ENCODE measurements at places on chromosomes 6 and 20.

DNA sequence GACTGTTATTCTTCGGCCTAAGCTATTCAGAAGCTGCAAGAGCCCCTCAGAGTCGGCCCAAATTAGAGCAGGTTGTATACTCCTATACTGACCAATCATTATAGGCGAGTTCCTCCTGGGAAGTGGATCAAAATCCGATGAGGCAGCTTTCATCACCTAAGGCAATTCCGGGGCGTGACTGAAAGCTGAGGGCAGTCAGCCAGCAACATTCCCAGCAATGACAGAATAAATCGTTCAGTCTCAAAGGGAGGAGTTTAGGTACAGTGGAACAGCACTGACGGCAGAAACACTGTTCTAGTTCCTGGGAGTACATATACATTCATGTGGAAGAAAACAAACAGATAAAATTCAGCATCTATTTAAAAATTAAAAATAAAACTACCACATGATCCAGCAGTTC lies 10.8 kb downstream of the HLA-DQB2 start:
- no peak for DNase-seq

DNA sequence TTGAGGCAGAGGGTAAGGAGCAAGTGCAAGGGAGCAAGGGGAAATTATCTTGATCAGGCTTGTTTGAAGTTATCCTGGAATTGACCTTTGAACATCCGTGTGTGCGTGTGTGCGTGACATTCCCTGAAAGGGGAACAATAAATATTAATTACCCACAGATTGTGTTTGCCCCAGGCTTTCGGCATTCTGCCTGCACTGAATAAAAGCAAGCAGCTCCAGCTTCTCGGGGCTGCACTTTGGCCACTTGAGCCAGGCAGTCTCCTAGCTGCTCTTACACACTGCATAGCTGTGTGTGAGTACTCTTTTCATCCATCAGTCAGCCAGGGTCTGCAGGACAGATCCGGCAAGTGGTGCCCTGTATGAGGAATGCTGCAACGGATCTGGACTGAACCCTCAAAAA lies 107.7 kb upstream of the BTN3A2 start:
- DNase-seq, result no peak

DNA sequence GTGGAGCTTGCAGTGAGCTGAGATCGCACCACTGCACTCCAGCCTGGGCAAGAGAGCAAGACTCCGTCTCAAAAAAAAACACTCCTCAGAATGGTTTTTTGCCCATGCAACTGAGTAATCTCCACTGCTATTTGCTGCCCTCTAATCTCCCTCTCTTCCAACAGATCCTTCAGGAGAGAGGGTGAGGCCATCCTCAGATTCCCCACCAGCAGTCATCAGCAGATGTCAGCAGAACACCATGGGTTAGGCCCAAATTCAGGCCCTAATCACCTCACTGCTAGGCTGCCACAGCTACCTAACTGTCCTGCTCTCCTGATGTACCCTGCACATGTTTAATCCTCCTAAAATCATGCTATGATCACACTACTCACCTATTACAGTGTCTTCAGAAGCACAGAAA lies 63.2 kb upstream of the BEND6 start:
- DNase-seq, result no peak

GRCh38 chr6:145531032-145531431 lies 204.3 kb downstream of the EPM2A start:
- DNase-seq, result no peak

GRCh38 chr6:155143029-155143577 lies 120.7 kb upstream of the CLDN20 start:
- no peak for DNase-seq

- peak; percentile 52 for DNase-seq
Observed at GRCh38 chr6:30556906-30557682, at the start of gene PRR3. Gene PRR3, plus strand, starts transcription at chr6:30557295. Its CDS starts 50 bp downstream, at chr6:30557345.

DNA sequence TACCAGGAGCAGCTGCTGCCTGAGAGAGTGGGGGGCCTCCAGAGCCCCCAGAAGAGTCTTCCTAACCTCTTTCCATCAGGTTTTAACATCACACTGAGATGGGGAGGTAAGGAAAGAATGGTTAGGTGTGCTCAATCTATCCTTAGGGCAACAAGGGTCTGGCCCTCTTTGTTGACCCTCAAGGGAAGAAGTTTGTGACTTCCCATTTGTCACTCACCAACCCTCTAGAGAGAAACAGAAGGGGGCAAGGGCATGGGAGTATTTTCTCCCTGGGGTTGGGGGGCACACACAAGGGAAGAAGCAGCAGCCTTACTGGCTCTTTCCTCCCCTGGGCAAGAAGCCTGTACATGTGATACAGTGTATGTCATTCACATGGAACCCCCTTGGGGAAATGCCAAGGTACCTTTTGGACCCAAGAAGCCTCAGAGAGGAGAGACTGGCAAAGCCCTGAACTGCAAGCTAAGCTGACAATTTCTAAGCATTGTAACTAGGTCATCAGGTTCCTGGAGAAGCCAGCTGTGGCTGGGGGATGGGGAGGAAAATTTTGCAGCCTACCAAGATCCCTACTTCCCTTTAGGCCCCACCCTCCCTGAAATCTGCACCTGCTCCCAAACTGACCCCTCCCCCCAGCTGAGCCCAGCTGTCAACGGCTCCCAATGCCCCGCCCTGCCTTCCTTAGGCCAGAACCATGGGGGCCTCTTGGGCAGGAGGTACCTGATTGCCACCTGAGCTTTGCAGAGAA lies 14.5 kb downstream of the BCL2L1 start:
- DNase-seq, result no peak

GRCh38 chr20:39713076-39713840 lies 751.1 kb downstream of the DHX35 start:
- DNase-seq, result no peak

- DNase-seq, result no peak
Observed at GRCh38 chr6:43774776-43775534, 4.9 kb downstream of the VEGFA start.

- no peak for DNase-seq
Observed at GRCh38 chr6:169212436-169212835, 41.2 kb downstream of the THBS2 start.

DNA sequence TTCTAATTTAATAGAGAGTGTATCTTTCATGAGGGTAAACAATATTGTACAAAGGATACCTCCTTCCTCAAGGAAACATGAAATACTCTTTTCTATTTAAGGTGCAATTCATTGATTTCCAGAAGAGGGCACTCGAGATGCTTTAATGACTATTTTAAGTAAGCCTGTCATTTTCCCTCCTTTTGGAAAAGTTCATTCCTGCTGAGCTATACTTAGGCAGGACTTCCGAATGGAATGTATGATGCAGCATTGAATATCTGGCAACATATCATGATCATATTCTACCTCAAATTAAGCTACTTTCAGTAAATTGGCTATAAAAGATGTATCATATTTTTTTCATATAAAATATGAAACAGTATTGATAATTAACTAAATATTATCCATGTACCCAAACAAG lies 5.0 kb downstream of the DST start:
- DNase-seq, result no peak

GRCh38 chr6:89690944-89691324 lies 52.4 kb upstream of the LYRM2 start:
- no peak for DNase-seq

DNA sequence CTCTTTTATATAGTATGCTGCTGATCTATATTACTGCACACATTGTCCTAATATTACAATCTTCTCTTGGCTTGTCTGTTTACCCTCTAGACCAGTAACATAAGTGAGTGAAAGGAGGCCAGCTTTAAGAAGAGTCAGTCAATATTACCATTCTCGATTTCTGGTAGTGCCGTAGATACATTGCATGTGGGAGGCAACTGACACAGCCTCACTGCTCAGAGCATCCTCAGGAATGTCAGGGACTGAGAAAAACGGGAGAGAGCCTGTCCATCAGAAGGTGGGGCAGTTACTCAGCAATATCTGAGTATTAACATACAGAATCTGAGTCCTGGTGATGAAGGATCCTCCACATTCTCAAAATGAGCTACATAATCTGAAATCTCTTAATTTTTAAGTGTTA lies 259.9 kb downstream of the GJA1 start:
- DNase-seq, result no peak

- DNase-seq, result no peak
Observed at GRCh38 chr6:90687775-90688380, 101.0 kb upstream of the MAP3K7 start.

- no peak for DNase-seq
Observed at GRCh38 chr6:166611631-166612030, 15.4 kb downstream of the RPS6KA2 start.

- no peak for DNase-seq
Observed at GRCh38 chr20:16462711-16463110, 110.5 kb downstream of the KIF16B start.

- no peak for DNase-seq
Observed at GRCh38 chr6:20777801-20778200, 243.5 kb downstream of the CDKAL1 start.

DNA sequence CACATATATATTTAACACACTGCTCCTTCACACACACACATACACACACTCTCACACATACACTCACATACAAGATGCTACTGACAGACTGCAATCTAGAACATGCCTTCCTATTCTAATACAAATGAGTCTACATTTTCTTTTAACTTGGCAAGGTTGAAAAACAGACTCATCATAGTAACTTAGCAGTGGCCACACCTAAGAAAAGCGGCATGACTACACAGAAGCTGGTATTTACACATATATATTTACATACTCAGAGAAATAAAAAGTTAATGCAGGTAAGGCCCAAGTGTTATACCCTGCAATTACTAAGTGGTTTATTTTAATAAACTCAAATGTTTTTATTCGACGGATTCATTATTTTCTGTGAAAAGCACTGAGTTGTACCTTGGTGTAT lies 209.3 kb downstream of the FOXC1 start:
- DNase-seq, result no peak

- no peak for DNase-seq
Observed at GRCh38 chr20:31410011-31410410, 4.0 kb upstream of the DEFB121 start.

- DNase-seq, result no peak
Observed at GRCh38 chr6:1798303-1798964, 188.7 kb downstream of the FOXC1 start.

GRCh38 chr20:64201653-64202052 lies 37.4 kb downstream of the MYT1 start:
- no peak for DNase-seq

DNA sequence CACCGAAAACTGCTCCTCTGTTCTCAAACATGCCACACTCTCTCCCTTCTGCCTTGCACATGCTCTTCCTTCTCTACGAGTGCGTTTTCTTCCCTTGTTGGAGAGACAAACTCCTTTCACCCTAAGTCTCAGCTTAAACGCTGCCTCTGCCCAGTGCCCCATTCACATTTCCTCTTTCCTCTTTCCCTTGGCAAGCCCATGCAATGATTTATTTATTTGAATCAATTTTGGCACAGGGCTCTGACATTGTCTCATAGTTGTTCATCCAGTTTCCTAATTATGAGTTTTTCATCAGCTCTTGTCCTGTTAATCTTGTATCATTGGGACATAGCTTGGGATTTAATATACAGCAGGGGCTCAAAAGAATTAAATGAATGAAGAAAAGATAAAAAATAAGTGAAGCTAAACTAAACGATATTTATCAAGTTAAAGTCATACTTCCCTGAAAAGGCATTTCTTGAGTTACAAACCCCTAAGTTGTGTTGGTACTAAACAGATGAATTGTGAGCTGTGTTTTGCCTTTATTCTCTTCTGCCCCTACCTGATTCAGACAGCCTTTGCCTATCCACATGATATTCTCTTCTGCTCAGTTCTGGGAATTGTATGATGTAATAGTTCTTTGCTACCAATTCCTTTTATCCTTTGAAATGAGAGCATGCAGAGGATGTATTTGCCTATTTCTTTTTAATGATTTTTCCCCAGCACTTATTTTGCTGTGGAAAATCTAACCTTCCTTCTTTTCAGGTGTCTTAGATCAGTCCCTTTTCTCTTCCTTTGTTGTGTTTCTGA lies 704.4 kb downstream of the UTRN start:
- no peak for DNase-seq

- no peak for DNase-seq
Observed at GRCh38 chr6:112296122-112296521, 41.8 kb upstream of the LAMA4 start.

DNA sequence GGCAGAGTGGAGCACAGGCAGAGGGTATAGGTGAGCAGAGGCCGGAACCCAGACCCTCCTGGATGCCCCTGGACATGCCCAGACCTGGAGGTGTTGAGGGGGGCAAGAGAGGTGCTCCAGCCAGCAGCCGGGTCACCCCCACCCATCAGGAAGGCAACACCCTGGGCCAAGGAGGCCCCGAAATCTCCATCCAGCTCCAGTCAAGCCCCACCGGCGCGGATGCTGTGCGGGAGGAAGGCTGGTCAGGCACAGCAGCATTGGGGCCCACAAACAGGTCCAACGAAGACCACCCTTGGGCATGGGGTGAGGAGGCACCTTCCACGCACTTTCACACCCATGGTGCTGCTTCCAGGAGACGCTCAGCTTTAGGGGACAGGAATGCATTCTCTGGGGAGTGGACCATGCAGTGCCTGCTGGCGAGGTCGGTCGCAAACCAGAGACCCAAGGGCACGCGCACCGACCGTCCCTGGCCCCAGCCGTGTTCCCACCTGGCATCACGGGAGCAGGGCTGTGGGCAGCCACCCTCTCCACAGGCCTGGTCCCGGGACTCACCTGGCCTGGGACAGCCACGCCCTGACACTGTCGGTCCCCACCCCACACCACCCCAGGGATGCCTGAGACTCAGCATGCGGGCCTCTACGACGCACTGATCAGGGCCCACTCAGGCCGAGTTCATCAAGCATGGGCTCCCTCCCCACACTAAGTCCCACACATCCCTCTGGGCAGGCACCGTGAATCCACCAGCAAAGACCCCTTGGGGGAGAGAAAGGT lies 43.6 kb upstream of the ZBP1 start:
- no peak for DNase-seq

- no peak for DNase-seq
Observed at GRCh38 chr6:32963866-32964265, 4.5 kb upstream of the BRD2 start.

DNA sequence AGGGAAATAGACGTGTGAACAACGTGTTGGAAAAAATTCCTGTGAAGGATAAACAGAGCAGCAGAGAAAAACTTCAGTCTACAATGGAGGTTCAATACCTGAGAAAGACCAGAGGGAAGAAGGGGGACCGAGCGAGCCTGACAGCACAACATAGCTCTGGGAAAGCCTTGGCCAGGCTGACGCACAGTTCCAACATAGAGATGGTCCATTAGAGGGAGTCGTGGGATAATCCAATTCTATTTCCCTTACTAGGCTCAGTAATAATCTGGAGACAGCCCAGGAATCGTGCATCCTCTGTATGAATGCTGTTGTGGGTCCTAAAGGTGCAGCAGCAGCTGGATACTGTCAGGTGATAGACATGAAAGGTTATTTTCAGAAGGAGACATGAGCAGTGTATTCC lies 370.8 kb upstream of the BTBD3 start:
- no peak for DNase-seq

GRCh38 chr6:161104966-161105365 lies 113.4 kb downstream of the MAP3K4 start:
- no peak for DNase-seq

GRCh38 chr6:138576313-138576712 lies 77.0 kb upstream of the NHSL1 start:
- DNase-seq, result no peak

GRCh38 chr20:17857639-17858449 lies 110.8 kb downstream of the SNX5 start:
- no peak for DNase-seq

Measured in stimulated activated CD4-positive, alpha-beta T cell treated with anti-CD3 and anti-CD28 coated beads, TNF-alpha, amount 100 ng/mL, for 4 hours (primary cell).